ENCODE measurements at places on chromosomes 5 and 9.
A peak's percentile ranks its signal among the peaks of the same experiment; 100 is the strongest.

DNA sequence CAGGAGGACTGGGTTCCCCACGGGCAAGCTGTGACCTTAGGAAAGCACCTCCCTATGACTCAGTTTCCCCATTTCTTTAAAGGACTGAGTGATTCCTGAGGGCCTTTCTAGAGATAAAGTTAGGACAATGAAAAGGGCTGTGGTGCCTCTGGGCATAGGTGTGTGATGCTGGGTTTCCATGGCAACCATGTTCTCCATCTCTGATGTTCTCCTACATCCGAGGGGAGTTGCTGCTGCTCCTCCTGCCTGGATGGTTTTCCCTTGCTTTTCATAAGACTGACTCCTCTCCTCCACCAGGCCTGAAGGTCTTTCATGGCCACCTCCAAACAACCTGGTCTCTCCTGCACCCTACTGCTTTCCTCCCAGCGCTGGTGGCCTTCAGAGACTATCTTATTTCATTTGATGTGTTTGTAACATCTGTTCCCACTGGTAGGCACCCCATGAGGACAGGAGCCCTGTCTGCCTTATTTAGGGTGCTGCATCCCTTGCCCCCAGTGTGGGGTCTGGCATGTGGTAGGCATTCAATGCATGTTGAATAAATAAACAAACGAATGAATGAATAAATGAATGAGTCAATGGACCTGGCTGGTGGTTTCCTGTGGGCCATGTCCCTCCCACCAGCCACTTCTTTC lies 112.2 kb upstream of the HAND1 start:
- no peak for DNase-seq

DNA sequence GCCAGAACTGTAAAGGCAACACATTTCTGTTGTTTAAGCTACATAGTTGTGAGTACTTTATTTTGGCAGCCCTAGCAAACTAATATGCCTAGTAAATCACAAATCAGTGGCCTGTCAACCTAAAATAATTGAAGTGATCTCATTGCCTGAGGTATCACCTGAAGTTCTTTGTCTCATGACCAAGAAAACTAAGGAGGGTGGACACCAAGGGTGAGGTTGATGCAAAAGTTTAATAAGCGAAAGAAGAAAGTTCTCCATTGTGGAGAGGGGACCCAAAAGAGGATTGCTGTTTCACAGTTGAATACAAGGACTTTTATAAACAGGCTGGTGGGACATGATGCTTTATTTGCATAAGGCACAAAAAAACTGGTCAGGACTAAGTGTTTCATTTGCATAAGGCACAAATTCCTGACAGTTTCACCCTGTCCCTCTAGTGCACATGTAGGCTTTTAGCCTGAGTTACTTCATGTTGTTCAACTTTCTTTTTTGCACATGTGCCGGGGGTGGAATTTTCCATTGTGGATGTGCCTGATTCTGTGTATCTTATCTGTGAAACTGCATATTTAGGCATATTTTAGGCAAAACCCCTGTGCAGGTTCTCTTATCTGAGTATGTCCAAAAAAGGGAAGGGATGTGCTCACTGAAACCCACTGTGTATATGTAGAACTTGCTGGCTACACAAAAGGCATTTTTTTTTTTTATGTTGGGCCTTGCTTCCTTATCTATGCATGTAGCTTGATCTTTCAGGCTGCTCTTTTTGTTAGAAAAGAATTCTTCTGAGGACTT lies 108.6 kb upstream of the RAI14 start:
- DNase-seq: no peak

DNA sequence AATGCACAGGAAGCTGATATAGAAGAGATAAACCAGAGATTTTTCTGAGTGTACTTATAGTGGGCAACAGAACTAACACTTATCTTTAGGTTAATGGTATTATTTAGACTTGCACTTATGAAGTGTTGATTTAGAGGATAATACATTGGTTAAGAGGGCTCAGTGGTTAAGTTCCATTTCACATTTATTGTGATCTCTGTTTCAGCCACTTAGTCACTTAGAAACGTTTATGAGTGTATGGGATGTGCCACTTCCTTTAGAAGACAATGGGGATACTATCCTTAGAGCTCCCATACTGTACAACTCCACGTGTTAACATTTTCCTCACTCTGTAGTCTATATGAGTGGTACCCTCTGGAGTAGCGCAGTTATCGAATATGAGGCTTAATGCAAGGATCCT lies 57.5 kb downstream of the PIP5K1B start:
- no peak for DNase-seq

- peak; percentile 62 for DNase-seq
Measured at GRCh38 chr9:94603259-94604160, 9.9 kb upstream of the FBP2 start.

DNA sequence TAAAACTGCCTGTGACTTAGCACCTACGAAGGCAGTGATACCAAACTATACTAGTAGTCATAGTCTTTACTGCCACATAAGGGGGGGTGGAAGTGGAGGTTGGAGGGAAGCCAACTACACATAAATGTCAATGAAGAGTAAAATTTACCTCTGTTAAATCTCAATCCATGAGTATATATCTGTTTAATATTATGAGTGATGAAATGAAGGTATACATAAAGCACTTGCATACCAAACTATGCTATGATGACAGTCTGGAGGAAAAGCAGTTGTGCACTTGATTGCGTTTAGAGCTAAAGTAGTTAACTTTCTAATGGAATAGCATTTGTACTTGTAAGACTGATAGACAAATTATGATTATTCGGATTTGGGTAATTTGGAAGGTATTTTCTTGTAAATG lies 129.2 kb upstream of the POU5F2 start:
- no peak for DNase-seq

DNA sequence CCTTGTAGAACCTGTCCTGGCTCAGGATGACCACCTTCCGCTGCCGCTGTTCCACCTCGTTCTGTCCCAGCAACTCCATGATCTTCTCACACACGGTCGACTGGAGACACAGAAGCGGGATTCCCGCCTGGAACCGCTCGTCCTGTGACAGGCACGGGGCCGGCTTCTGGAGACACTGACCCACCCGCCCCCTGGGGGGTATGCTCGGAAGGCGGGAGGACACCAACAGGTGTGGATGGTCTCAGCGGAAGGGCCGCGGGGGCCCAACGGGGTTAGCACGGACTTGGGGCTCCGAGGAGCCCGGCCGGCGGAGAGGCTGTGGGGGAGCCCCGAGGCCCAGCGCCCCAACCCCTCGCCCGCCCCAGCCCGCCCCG lies 530 bp downstream of the UCK1 start:
- DNase-seq: no peak

GRCh38 chr5:60651872-60652620 lies 47.9 kb downstream of the DEPDC1B start:
- DNase-seq: no peak

DNA sequence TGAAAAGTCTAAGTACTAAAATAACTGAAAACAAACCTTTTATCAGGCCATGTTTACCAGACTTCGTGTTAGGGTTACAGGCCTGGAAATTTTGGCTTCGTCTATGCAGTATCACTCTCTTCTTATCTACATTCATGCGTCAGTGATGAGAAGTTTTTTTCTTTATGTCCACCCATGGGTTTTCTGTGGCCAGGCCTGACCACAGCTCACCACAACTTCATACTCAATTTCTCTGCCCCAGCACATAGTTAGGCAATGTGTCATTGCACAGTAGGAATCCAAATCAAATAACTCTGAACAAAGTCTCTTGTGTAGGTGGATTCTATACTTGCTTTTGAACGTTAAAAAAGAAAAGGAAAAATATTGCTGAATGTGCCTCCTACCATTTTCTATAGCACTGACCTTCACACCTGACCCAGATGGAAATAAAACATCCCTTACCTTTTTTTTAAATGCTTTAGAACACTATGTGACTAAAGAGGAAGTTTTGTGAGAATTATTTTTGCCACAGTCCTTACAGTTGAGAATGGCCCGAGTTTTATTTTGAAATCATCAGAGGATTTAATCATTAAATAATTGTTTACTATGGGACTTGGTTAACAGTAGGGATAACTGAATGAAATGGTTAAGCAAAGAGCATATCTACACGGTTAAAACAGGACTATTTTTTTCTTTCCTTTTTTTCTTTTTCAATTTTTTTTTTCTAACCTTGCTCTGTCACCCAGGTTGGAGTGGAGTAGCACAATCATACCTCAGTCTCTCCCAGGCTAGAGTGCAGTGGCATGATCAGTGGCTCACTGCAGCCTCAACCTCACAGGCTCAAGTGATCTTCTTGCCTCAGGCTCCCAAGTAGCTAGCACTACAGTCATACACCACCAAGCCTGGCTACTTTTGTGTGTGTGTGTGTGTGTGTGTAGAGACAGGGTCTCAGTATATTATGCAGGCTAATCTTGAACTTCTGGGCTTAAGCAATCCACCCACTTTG lies 1247.0 kb upstream of the ACO1 start:
- DNase-seq: no peak

DNA sequence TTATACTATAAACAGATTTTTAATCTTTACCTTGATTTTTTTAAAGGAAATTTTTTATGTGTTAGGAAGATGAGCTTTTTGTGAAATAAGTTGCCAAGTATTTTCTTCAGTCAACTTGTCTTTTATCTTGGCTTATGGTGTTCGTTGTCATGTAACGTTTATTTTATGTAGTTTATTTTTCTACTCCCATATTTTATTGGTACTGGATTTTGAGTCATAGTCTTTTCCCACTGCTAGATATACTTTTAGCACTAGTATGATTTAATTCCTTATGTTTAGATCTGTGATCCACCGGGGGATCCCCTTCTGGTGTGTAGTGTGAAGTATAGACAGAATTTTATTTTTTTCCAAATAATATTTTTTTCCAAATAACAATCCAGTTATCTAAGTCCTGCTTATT lies 54.2 kb downstream of the DENND4C start:
- no peak for DNase-seq

DNA sequence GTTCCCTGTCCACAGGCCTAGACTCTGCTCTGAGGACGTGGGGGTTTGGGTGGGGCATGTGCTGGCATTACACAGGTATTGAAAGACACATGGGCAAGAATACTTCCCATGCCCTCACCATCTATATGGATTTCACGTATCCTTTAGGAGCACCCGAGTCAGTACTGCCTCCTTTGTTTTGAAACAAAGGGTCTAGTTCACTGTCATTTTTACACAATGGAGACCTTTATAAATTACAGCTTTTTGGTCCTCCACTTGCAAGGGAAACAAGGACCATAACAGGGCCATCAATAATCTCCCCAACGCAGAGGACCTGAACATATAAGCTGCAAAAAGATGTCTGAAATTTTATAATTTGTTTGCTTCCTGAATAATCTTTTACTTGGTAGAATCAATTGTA lies 24.9 kb upstream of the CRHBP start:
- DNase-seq: no peak

DNA sequence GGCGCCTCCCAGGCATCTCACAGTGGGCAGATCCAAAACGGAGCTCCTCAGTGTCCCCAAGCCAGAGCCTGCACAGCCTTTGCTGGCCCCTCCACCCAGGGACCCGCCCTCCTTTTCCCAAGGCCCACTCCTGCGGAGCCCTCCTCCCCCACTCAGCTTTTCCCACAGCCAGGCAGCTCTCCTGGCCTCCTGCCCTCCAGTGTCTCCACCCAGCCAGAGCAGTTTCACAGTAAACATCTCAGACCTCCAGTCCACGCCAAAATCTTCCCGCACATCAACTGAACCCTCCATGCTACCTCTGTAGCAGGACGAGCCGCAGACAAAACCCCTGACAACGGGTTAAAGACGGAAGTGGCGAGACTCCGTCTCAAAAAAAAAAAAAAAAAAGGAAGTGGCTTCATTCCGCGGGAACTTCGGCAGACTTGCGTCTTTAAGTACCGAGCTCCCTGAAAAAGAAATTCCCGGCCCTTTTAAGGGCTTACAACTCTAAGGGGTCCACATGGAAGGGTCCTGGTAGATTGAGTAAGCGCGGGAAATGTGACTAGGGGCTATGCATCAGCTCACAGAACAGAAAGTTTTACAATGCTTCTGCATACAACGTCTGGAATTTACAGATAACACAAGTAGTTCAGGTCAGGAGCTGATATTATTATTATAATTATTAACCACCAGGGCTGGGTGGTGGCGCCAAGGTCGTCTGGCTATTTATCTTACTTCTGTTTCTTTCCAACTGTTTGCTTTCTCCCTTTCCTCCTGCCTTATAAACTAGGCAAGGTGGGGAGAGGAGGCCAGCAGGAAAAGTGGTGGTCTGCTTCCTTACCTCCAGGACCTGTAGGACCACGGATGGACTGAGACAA lies 11.4 kb upstream of the GRIN1 start:
- no peak for DNase-seq

- DNase-seq: no peak
Measured at GRCh38 chr9:86356871-86357866, 3.0 kb upstream of the TUT7 start.

GRCh38 chr9:6557883-6558616 lies 87.5 kb downstream of the GLDC start:
- DNase-seq: no peak

- DNase-seq: no peak
Measured at GRCh38 chr9:77947651-77948050, 84.0 kb downstream of the GNAQ start.

DNA sequence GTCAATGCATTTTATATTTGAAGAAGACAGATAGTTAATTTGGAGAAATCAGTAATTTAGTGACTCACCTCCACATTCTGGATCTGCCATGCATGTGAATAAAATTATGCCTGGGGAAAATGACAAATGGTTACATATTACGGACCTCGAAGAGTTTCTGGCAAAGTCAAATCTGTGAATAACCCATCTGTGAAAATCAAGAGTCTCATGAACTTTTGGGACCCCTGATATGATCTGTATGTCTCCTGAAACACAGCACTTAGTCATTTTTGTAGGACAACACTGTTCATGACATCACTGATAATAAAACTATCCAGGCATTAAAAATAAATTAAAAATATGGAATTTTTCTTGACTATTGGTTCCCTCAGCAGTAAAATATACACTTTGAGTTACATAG lies 584.5 kb downstream of the TLE4 start:
- DNase-seq: no peak

DNA sequence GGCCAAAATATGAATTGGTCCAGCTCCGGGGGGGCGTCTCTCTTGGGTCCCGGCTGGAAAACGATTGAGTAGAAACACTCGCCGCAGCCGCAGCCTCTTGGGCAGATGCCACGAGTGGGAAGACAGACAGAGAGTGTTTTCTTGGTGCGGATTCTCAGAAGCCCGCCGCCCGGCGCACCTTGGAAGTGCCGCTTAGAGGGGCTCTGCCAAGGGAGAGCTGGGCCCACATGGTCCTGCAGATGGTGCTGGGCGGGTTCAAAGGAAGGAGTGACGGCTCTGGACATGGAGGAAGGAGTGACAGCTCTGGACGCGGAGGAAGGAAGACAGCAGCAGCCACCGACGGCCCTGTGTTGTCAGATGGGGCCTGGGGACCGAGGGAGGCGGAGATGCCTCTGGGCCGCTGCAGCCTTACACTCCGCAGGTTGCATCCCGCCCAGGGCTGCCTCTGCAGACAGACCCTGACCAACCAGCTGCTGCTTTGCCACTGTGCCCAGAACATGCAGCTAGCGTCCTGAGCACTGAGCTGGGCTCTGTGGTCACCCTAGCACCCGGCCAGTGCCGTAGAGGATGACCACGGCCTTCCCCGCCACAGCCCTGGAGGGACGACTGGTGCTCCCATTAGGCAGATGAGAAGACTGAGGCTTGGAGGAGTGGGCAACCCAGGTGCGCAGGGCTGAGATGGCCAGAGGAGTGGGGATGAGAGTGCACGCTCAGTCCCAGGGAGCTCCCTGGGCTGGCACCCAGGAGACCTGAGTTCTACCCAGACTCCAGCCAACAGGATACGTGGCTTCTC lies 20.8 kb upstream of the QRFP start:
- DNase-seq: no peak

GRCh38 chr9:69115621-69116020 lies 58.5 kb upstream of the TJP2 start:
- no peak for DNase-seq

Measured in stimulated activated CD4-positive, alpha-beta T cell treated with anti-CD3 and anti-CD28 coated beads, TNF-alpha, amount 100 ng/mL, for 48 hours (primary cell).